K562 (cell line): ENCODE measurements at places on chromosomes 3 and 15.

- DNase-seq: no peak
Observed at GRCh38 chr3:161221806-161222600, 892 bp downstream of the NMD3 start.

- DNase-seq: no peak
Observed at GRCh38 chr3:168191856-168192255, 96.1 kb upstream of the GOLIM4 start.

DNA sequence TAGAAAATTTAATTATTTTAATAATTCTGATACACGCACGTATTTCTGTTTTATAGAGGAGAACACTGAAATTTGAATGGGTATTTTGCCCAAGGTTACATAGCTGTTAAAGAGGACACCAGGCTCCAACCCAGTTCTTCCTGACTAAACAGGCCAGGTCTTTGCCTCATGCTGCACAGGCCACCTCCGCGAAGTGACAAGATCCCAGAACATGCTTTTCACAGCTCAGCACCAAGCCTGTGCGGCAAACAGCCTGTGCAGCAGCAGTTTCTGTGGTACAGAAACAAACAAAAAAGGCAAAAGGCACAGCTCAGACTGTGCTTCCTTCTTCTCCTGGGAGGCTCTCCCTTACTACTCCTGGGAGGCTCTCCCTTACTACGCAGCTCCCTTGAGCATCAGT, 6.5 kb downstream of the FOXL2 start:
- no peak for DNase-seq

DNA sequence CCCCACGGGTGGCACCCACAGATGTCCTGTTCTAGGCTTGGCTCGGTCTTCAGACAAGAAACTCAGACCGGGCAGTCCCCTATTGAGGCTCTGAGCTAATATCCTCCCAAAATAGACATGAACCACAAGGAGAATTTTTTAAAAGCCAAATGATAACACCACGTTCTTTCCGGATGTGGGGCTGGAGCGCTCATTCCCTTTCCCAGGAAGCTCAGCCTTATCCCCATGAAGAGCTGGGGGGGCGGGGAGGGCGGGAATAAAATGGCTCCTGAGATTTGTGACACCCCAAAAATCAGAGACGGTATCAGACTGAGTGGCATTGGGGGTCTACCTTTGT, 1.1 kb downstream of the SLC6A1 start:
- no peak for DNase-seq

- no peak for DNase-seq
Observed at GRCh38 chr3:25903371-25904129, 113.7 kb downstream of the OXSM start.

- no peak for DNase-seq
Observed at GRCh38 chr3:53705024-53705745, 141.0 kb downstream of the CHDH start.

GRCh38 chr3:74107451-74107850, 482.7 kb upstream of the PDZRN3 start:
- DNase-seq: no peak

DNA sequence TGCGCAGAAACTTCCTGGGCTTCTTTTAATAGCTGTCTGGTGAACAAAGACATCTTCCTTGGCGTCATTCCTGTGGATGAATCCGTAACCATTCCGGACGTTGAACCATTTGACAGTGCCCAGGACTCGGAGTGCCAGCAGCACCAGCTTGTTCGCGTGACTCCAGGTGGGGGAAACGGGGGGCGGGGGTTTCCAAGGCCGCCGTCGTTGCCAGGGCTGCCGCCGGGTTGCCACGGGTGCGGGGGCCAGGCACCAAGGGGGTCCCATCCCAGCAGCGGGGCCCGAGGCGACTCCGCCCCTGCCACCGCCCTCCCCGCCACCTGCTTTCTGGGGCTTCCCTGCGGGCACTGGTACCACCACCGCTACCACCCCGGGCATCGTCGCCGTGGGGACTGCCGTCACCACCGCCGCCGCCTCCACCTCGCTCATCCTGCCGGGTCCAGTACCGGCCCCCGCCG, 22.8 kb downstream of the RGMA start:
- no peak for DNase-seq

DNA sequence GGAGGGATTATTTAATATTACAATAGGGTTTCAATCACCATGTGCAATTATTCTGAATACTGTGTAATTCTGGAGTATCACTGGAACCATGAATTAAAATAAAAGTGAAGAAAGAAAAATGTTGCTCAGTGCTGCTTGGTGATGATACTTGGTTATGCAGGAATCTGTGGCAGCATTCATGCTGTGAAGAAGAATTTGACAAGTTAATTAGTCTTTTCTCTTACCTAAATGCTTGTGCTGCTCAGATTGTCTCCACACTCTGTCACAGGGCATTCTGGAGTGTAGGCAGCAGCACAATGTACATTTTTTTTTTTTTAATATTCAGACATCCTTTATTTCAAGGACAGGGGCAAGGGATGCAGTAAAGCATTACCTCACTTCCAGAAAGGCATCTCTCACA, 749.3 kb upstream of the CADM2 start:
- DNase-seq: no peak

DNA sequence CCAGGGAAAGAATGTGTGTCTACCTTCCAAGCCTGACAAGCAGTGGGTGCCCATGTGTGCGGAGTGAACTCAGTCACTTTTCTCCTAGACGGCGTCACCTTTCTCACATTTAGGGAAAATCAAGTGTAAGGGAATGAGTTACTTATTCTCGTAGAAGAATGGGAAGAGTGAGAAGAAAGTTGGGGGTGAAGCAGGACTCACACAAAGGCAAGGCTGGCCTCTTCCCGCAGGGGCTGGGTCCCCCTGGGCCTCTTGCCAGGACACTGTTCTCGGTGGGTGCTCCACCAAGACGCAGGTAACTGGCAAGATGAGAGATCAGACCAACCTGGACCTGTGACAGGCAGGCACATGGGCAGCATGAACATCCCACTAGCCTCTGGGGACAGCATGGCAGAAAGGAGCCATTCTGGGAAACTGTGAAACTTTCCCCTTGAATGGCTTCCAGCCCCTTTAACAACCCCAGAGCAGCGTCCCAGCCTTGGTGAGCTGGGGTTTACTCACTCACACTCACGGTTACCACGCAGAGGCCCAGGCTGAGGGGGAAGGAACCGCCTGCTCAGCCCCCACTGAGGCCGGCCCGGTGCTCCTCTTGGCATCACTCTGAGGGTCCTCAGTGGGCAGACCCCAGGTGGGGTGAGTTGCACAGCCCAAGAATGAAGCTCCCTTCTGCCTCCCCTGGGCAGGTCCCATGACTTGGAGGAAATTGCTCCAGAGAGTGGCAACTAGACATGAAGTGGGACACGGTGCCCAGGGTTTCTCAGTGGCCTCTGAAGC, 15.0 kb upstream of the SRP14 start:
- DNase-seq: no peak

- no peak for DNase-seq
Observed at GRCh38 chr3:186644683-186645082, 4.5 kb downstream of the FETUB start.

- peak; percentile 96 for DNase-seq
Observed at GRCh38 chr15:64461721-64462162, 1.4 kb downstream of the ZNF609 start.

GRCh38 chr15:40328176-40328575, 4.7 kb downstream of the INAFM2 start:
- DNase-seq: no peak

DNA sequence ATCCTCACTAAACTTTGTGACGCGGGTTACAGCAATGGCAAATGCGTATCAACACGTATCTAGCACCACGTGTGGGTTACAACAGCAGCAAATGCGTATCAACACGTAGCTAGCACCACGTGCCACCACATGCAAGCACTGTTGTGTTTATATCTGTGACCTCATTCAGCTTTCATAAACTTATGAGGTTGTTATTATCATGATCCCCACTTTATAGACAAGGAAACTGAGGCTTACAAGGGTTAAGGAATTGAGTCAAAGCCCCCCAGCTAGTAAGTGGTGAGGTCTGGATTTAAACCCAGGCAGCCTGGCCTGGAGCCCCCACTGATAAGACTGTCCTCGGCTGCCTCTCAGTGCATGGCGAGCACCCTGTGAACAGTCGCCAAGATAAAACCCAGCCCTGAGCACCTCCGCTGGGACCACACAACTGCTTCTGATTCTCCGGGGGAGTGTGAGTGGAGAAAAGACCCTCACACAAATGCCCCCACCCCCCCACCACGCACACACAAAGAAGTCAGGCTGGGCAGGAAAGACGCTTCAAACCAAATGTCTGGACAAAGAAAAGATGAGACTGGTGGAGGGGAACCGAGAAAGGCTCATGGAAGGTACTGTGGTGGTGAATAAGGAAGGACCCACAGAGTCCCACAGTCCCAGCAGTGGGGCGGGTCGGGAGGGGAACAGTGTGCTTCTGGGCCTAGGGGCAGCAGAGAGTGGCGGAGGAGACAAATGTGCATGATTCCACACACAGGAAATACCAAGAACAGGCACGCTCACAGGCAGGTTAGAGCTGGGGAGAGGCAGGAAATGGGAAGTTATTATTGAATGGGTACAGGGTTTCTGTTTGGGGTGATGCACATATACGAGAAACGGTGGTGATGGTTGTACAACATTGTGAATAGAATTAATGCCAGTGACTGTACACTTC, 173.4 kb downstream of the XXYLT1 start:
- DNase-seq: no peak

DNA sequence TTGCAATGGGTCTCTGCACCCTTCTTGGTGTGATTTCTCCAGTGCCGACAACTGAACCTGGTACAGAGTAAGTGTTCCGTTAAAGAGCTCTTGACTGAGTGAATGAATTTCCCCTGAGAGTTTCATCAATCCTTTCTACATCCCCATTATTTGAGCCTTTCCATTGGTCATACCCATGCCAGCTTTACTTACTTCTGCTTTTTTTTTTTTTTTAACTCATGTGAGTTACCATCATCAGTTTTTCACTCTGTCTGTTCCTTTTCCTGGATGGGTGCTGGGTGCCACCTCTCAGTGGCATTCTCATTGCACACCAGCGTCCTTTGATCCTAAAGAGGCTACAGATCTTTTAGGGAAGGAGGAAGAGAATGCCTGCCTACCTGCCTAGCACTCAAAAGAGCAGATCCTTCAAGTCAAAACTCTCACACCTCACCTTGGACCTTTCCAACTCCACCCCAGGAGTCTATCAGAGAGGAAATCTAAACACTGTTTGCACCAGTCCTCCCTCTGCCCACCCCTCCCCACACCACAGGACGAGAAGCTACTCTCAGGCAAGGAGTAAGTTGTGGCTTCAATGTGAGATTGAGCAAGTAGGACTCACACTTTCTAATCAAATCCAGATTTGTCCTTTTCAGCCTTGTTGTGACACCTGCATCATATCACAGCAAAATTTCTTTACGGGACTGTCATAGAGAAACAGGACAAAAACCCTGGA, 13.1 kb upstream of the USP3 start:
- DNase-seq: no peak

DNA sequence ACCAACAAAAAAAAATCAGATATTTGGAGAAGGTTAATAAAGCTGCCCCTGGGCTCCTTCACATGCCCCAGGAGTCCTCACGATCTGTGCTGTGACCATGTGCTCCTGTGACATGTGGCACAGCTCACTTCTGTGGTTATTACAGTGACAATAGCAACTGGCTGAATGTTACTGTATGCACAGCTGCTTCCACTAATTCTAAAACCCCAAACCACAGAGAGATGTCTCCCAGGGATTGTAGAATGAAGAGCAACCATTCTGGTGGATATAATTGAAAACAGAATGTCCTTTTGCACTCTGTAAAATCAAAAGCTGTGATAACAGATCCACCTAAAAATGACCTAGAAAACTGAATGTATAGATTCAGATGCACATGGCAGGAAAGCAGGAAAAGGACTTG, 489.2 kb upstream of the CNTN4 start:
- DNase-seq: no peak

- DNase-seq: peak; percentile 6
Observed at GRCh38 chr15:20295238-20295811, 246.3 kb downstream of the GOLGA6L6 start.

- no peak for DNase-seq
Observed at GRCh38 chr15:52254391-52254790, 41.2 kb downstream of the MYO5C start.

DNA sequence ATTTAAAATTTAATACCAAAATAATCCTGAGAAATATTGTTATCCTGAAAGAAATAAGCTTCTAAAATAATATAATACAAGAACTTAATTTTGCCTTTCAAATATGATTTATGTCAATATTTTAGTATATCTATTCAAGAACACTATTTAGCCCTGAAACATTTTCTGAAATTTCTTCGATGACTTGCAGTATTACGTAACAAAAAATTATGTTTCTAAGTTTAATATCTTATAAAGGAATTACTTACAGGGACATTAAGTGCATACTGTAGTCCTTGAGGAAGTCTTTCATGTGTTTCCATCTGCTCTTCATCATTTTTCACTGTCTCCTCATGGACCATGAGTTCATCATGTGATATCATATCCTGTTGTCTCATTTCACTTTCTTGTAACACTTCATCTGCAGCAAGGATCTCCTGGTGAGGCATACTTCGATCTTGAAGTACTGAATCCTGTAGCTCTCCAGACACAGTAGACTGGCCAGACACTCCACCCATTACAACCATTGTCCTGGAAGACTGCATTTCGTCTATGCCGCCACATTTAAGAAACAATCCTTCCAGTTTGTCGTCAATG, 62.0 kb downstream of the ZNF148 start:
- no peak for DNase-seq

DNA sequence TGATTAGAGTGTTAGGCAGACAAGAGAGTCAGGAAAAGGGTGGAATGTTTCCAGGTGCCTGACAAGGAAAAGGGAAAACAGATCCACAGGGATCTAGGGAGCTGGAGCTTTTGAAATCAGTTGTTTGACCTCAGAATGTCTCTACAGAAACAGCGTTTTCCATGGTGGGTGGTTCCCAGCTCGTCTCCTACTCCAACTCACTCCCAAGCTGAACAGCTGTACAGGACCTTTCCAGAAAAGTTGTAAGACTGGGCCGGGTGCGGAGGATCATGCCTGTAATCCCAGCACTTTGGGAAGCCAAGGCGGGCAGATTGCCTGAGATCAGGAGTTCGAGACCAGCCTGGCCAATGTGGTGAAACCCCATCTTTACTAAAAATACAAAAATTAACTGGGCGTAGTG, 55.7 kb upstream of the RYK start:
- DNase-seq: no peak

- no peak for DNase-seq
Observed at GRCh38 chr3:42036483-42036823, 54.7 kb upstream of the TRAK1 start.

GRCh38 chr15:73885954-73886700, 12.8 kb downstream of the TBC1D21 start:
- no peak for DNase-seq

- no peak for DNase-seq
Observed at GRCh38 chr15:99102332-99103235, 2.3 kb upstream of the SYNM start.
